ENCODE measurements at places on chromosomes 2 and 18. TPM values are rescaled to one million over a fixed set of nuclear protein-coding genes. Genes with fewer than 3 reads are reported as not detected.

CCT7 gene
- total RNA-seq = 144 TPM

TRAK2 gene
- 69.3 TPM for total RNA-seq

DNA sequence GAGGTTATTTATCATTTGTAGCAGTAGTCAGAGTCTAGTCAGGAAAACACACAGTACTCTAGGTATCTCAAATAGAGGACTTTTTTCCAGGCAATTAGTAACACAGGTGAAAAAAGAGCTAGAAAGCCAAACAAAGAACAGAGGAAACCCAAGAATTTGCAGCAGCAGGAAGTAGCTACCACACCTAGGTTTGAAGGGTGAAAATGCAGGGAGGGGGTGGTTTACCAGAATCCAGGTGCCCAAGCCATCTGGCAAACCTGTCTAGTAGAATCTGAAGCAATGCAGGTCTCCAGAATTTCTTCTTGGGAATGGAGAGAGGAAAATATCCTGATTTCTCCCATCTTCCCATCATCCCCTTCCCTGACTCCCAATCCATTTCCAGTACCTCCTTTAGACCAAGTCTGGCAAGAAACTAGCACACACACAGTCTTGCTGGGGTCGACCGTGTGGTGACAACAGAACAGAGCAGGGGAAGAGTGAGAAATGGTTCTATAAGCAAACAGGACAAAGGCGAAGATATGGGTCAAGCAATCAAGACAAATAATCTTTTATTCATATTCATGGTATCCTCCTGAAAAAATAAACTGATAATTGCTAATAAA lies 231.9 kb upstream of the MMADHC start:
- no peaks in the 10 kb centered on the region for H3K36me3 ChIP-seq
- H3K27me3 ChIP-seq = no peaks in the 10 kb centered on the region
- H3K4me1 ChIP-seq = peaks cover 7% of the 10 kb centered on the region
- DNase-seq = no peak
- H3K4me3 ChIP-seq = no peak overlapping the region
- no peak overlapping the region for H3K27ac ChIP-seq

- H3K36me3 ChIP-seq = no peaks in the 10 kb centered on the region
- H3K27ac ChIP-seq = no peak overlapping the region
- no peak for DNase-seq
- H3K4me3 ChIP-seq = no peak overlapping the region
- H3K4me1 ChIP-seq = no peaks in the 10 kb centered on the region
These were observed 47.0 kb upstream of the SEMA4C start for GRCh38 chr2:96916646-96917543.

- no peaks in the 10 kb centered on the region for H3K4me1 ChIP-seq
- no peak overlapping the region for H3K4me3 ChIP-seq
- H3K27ac ChIP-seq = no peak overlapping the region
- H3K36me3 ChIP-seq = no peaks in the 10 kb centered on the region
- H3K27me3 ChIP-seq = no peaks in the 10 kb centered on the region
- no peak for DNase-seq
These were observed 213.8 kb downstream of the DSC3 start for GRCh38 chr18:30828700-30829099.

POTEI gene
- total RNA-seq = not detected

EVX2 gene
- not detected for total RNA-seq

NEB gene
- 8.6 TPM for total RNA-seq

DNA sequence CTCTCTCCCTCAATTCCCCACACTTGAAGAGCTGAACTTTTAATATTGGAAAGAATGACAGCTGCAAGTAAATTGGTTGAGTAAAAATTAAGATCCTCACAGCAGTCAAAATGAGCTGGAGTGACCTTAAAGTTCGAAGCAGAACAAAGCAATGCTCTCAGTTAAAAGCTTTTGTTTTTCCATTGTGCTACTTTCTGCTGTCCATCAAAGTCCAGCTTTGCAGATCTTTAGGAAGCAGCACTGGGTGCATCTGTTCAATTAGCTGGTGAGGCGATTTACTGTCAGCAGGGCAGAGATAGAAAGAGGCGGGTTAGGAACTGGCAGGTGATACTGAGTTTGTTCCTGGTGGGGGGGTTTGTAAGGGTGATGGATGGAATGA lies 834.8 kb downstream of the CPS1 start:
- no peaks in the 10 kb centered on the region for H3K4me1 ChIP-seq
- H3K27ac ChIP-seq = no peak overlapping the region
- no peak overlapping the region for H3K4me3 ChIP-seq
- no peak for DNase-seq
- no peaks in the 10 kb centered on the region for H3K27me3 ChIP-seq
- peaks cover 3% of the 10 kb centered on the region for H3K36me3 ChIP-seq

GALR1 gene
- 0.28 TPM for total RNA-seq

GKN1 gene
- total RNA-seq = 20.7 TPM

DNA sequence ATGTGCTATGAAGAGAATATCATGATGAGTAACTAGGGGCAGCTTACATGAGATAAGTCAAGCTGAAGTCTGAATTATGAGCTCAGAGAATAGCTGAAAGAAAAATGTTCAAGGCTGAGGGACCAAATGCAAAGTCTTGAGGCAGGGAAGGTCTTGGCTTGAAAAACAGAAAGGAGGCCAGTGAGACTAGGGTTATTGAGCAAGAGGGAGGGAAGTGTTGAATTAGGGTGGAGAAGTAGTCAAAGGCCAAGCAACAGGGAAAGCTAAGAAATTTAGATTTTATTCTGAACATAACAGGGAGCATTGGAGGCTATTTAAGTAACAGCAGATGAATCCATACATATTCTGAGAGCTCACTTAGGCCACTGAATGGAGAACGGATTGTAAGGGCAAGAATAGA lies 11.4 kb upstream of the ALMS1 start:
- no peak for DNase-seq
- no peaks in the 10 kb centered on the region for H3K27me3 ChIP-seq
- no peaks in the 10 kb centered on the region for H3K4me1 ChIP-seq
- H3K4me3 ChIP-seq = no peak overlapping the region

- no peak for DNase-seq
- H3K4me3 ChIP-seq = no peak overlapping the region
- H3K36me3 ChIP-seq = no peaks in the 10 kb centered on the region
- H3K27ac ChIP-seq = no peak overlapping the region
These were observed 399.0 kb downstream of the CNTNAP5 start for GRCh38 chr2:124424074-124424473.

- DNase-seq = no peak
- H3K4me3 ChIP-seq = no peak overlapping the region
- no peaks in the 10 kb centered on the region for H3K4me1 ChIP-seq
- H3K27ac ChIP-seq = no peak overlapping the region
- no peaks in the 10 kb centered on the region for H3K36me3 ChIP-seq
These were observed 37.5 kb downstream of the NR4A2 start for GRCh38 chr2:156294945-156295580.

ABHD1 gene
- total RNA-seq = not detected

GULP1 gene
- 64.0 TPM for total RNA-seq

PDE1A gene
- 35.2 TPM for total RNA-seq

- no peaks in the 10 kb centered on the region for H3K27me3 ChIP-seq
- H3K4me3 ChIP-seq = no peak overlapping the region
- no peak overlapping the region for H3K27ac ChIP-seq
- no peak for DNase-seq
- no peaks in the 10 kb centered on the region for H3K36me3 ChIP-seq
These were observed 182.7 kb upstream of the SIX2 start for GRCh38 chr2:45191976-45192375.

FBXO15 gene
- not detected for total RNA-seq

GRCh38 chr2:58387701-58388100 lies 146.6 kb upstream of the FANCL start:
- no peaks in the 10 kb centered on the region for H3K36me3 ChIP-seq
- no peaks in the 10 kb centered on the region for H3K27me3 ChIP-seq
- H3K4me3 ChIP-seq = no peak overlapping the region
- no peak for DNase-seq
- H3K4me1 ChIP-seq = no peaks in the 10 kb centered on the region

EMILIN2 gene
- total RNA-seq = 22.6 TPM

IL36G gene
- total RNA-seq = not detected

GLB1L gene
- total RNA-seq = 9.1 TPM

SETBP1 gene
- total RNA-seq = 39.3 TPM

MCM6 gene
- total RNA-seq = 8.7 TPM

ABCB11 gene
- not detected for total RNA-seq

GRCh38 chr18:11994703-11995444 lies 13.6 kb downstream of the IMPA2 start:
- no peaks in the 10 kb centered on the region for H3K36me3 ChIP-seq
- no peaks in the 10 kb centered on the region for H3K4me1 ChIP-seq
- no peak for DNase-seq
- H3K27me3 ChIP-seq = no peaks in the 10 kb centered on the region
- no peak overlapping the region for H3K27ac ChIP-seq

DNA sequence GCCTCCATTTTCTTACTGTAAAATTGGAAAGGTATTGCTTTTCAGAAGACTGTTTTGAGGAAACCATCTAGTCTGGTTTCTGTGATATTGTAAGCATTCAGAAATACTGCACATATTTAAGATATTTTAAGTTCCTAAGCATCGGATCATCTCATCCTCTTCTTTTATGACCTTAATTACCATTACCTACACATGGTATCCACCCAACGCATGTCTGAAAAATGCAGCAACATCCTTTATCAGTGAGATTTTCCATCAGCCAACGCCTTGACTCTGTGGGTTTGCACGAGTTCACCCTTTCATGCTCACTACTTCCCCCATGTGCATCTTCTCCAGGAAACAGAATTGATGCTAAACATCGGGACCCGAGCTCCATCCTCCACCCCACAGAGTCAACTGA lies 84.3 kb downstream of the COL4A4 start:
- no peaks in the 10 kb centered on the region for H3K4me1 ChIP-seq
- H3K27ac ChIP-seq = no peak overlapping the region
- no peaks in the 10 kb centered on the region for H3K27me3 ChIP-seq
- H3K4me3 ChIP-seq = no peak overlapping the region
- no peak for DNase-seq

DNA sequence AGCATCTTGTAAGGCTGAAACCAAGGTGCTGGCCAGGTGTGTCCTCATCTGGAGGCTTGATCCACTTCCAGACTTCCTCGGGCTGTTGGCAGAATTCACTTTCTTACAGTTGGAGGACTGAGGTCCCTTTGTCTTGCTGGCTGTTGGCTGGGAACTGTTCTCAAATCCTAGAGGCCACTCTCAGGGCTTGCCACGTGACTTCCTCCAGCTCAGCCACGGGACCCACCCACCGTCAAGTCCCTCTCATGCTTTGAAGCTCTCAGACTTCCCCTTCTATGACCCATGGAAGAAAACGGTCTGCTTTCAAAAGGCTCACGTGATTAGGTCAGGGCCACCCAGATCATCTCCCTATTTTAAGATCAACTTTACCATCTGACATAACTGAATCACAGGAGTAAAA lies 77.1 kb downstream of the SMAD4 start:
- H3K4me1 ChIP-seq = no peaks in the 10 kb centered on the region
- H3K27ac ChIP-seq = no peak overlapping the region
- H3K4me3 ChIP-seq = no peak overlapping the region
- no peaks in the 10 kb centered on the region for H3K27me3 ChIP-seq
- H3K36me3 ChIP-seq = no peaks in the 10 kb centered on the region

POTEJ gene
- total RNA-seq = not detected

DNA sequence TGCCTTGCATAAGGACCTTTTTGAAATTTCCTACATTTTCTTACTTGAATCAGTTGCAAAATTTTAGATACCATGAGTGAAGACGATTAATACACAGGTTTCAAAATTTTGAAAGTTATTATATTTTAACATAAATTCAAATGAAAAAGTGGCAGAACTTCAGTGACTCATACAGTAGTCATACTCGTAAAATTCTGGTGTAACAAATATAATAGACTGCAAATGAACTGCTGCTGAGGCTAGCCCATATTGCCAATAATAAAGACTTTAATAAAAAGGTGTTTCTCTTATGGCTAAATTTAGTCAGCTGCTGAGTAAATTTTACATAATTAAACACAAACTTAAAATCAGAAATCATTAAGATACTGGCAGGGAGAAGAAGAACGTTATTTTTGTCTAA lies 36.9 kb downstream of the MSH6 start:
- no peak overlapping the region for H3K27ac ChIP-seq
- no peak for DNase-seq
- no peak overlapping the region for H3K4me3 ChIP-seq
- peaks cover 39% of the 10 kb centered on the region for H3K36me3 ChIP-seq
- H3K4me1 ChIP-seq = no peaks in the 10 kb centered on the region

GRCh38 chr2:239096676-239097427 lies 249.0 kb downstream of the TWIST2 start:
- peaks cover 16% of the 10 kb centered on the region for H3K36me3 ChIP-seq
- H3K27ac ChIP-seq = no peak overlapping the region
- H3K4me3 ChIP-seq = no peak overlapping the region
- H3K27me3 ChIP-seq = no peaks in the 10 kb centered on the region

- peak overlapping the region; percentile 71 for H3K27ac ChIP-seq
- H3K4me1 ChIP-seq = peaks cover 45% of the 10 kb centered on the region
- peak overlapping the region; percentile 57 for H3K4me3 ChIP-seq
- no peaks in the 10 kb centered on the region for H3K36me3 ChIP-seq
- DNase-seq = no peak
These were observed 90.9 kb upstream of the SETBP1 start for GRCh38 chr18:44589693-44590355.

- H3K27me3 ChIP-seq = no peaks in the 10 kb centered on the region
- peaks cover 11% of the 10 kb centered on the region for H3K4me1 ChIP-seq
- DNase-seq = no peak
- H3K4me3 ChIP-seq = no peak overlapping the region
- no peaks in the 10 kb centered on the region for H3K36me3 ChIP-seq
These were observed 51.9 kb downstream of the TET3 start for GRCh38 chr2:74036450-74037195.

DNA sequence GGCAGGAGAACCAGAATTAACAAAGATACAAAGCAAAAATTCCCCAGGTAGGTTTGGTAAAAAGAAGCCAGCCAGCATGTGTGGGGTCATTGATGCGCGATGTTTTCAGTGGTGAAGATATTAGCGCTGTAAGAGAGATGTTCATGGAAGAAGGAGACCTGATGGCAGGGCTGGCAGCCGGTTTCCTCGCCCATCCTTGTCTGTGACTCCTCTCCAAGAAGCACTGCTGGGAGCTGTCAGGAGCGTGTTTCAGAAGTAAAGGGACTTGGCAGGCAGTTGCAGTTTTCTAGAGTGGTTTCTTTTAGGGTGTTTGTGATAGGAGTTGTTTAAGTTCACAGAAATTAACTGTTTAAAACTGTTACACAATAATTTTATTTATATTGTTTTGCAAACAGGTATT lies 24.6 kb downstream of the TAF1B start:
- H3K27ac ChIP-seq = no peak overlapping the region
- H3K4me3 ChIP-seq = no peak overlapping the region
- no peaks in the 10 kb centered on the region for H3K4me1 ChIP-seq
- H3K27me3 ChIP-seq = no peaks in the 10 kb centered on the region
- H3K36me3 ChIP-seq = peaks cover 9% of the 10 kb centered on the region

DNA sequence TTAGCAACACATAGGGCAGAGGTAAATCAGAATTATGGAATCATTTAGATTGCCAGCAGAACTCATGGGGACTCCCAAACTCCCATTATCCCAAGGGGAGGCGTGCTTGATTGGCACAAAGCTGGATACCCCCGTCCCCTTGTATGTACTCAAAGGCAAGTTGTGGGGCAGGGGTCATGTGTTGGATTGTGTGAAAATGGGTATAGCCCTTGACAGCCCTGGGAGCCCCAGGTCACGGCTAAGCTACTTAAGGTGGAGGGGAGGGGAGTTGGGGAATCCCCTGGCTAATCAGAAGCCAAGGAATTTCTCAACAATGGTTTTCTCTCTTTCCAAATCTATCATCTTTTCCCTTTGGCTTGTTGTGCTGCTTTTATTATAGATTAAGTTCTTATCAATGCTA lies 32.7 kb downstream of the CLIP4 start:
- H3K36me3 ChIP-seq = no peaks in the 10 kb centered on the region
- no peaks in the 10 kb centered on the region for H3K4me1 ChIP-seq
- DNase-seq = no peak
- no peak overlapping the region for H3K27ac ChIP-seq
- H3K4me3 ChIP-seq = no peak overlapping the region

Measured in thoracic aorta (tissue), 2 donors.